Foreskin melanocyte (primary cell): ENCODE measurements at places on chromosomes 11 and 22.

GRCh38 chr11:44740967-44741366 is 14.2 kb downstream of the TSPAN18 start:
- no peak for DNase-seq

- DNase-seq = no peak
These were observed 116.5 kb downstream of the PTPRJ start for GRCh38 chr11:48096588-48097525.

DNA sequence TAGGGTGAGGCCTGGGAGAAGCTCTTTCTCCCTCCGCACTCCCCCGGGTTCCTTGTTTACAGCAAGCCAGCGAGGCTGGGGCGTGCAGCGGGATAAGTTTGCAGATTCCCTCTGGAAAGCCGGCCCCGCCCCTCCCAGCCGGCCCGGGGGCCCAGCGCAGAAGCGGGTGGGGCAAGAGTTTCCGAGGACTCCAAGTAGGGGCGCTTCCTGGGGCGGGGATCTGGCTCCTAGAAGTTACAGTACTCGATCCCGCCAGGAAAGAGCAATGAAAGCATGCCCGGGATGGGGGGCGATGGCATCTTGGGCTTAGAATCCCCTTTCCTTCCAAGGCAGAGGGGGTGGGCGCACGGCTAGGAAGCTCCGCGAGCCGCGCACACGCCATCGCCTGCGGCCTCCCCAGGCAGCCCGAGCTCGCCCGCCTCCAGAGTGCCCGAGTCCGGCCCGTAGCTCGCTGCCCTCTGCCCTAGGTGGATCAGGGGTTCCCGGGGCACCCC is 385 bp downstream of the TST start:
- DNase-seq = peak; percentile 18

GRCh38 chr22:39144101-39144767 is 8.2 kb downstream of the CBX7 start:
- DNase-seq = no peak

DNA sequence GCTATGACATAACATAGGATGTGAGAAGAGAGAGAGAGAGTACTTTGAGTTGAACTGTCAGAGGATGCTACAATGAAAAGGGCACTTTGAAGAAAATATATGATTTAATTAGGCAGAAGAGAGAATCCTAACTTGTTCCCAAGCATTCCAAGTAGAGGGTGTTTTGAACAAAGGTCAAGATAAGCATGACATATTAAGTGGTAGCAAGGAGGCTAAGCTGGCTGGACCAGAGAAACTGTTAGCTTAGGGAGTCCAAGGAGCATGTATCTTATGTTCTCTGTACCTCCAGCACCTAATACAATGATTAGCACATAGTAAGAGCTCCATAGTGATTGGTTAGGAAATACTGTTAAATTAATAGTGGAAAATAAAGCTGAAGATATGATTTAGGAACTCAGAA is 479.6 kb downstream of the TMEM135 start:
- no peak for DNase-seq

GRCh38 chr11:34302046-34302921 is 55.5 kb downstream of the ABTB2 start:
- DNase-seq = no peak

GRCh38 chr11:71112454-71112853 is 139.9 kb downstream of the SHANK2 start:
- no peak for DNase-seq

DNA sequence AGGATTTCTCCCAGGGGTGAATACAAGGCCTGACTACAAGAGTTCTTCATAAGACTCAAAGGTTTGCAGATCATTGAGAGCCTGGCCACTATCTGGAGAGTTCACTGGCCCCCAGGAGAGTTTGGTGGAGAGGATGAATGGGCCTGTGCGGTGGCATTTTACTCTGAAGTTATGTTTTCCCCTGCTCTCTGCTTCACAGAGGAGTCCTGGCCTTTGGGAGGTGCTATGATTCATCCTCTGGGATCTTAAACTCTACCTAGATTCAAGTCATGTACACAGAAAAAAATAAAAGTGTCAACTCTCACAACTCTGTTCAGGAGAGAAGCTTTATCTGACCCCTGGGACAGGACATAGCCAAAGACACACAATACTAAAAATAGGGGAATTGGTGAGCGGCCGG is 159.1 kb upstream of the CARD18 start:
- DNase-seq = no peak

- DNase-seq = no peak
These were observed 85.9 kb upstream of the SLC25A18 start for GRCh38 chr22:17477391-17477833.

GRCh38 chr11:3227568-3228444 is 4.4 kb downstream of the MRGPRE start:
- no peak for DNase-seq
